ENCODE measurements at places on chromosomes 12 and 14.

GRCh38 chr14:52950410-52950897 lies 396 bp downstream of the FERMT2 start:
- DNase-seq: no peak

DNA sequence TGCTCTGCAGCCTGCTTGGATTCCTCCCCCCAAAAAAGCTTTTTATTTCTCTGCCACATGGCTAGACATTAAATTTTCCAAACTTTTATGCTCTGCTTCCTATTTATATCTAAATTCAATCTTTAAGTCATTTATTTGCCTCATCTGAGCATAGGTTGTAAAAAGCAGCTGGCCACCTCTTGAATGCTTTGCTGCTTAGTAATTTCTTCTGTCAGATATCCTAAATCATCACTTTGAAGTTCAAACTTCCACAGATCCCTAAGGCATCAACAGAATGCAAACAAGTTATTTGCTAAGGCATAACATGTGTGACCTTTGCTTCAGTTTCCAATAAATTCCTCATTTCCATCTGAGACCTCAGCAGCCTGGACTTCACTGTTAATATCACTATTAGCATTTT lies 209.6 kb downstream of the FSCB start:
- DNase-seq: no peak

DNA sequence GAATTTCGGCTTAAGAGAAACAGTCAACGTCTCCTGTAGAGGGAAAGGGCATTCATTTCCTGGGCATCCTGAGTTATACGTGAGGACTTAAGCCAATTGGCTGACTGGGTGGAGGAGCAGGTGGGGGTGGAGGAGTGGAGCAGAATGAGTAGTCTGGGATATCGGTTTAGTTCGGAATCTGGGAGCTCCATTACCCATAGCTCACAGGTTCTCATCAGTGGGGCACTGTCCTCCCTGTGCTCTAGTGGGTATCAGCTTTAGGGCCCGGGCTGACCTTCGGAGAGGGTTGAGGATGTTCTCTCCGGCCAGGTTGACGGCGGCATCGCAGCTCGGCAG lies 704 bp downstream of the SDR39U1 start:
- no peak for DNase-seq

DNA sequence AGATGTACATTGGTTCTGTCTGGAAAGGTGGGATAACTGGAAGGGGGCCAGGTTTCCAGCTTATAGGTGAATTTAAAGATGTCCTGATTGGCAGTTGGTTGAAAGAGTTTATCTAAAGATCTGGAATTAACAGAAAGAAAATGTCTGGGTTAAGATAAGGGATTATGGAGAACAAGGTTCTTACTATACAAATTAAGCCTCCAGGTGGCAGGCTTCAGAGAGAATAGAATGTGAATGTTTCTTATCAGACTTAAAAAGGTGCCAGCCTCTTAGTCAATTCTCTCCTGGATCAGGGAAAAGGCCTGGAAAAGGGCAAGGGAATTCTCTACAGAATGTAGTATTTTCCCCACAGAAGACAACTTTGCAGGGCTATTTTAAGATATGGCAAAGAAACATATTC lies 53.1 kb downstream of the CNTN1 start:
- DNase-seq: no peak

GRCh38 chr12:94187361-94187760 lies 39.0 kb downstream of the PLXNC1 start:
- no peak for DNase-seq

DNA sequence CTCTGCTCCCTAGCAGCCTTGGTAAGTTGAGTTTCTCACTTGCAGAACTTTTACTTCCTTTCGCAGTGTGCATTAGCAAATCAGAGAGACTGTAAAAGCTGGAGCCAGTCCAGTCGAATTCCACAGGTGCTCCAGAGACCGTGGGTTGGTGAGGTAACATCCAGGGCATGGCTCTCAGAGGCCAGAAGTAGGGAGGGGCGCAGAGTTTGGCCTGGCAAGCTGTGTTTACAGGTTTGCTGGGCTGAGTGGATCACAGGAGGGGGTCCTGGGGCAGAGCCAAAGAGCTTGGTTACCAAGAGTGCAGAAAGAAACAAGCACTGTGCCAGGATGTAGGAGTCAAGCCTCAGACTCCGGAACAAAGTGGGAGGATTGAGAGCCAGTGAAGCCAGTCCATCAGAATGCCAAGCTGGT lies 10.2 kb upstream of the BHLHE41 start:
- DNase-seq: no peak

DNA sequence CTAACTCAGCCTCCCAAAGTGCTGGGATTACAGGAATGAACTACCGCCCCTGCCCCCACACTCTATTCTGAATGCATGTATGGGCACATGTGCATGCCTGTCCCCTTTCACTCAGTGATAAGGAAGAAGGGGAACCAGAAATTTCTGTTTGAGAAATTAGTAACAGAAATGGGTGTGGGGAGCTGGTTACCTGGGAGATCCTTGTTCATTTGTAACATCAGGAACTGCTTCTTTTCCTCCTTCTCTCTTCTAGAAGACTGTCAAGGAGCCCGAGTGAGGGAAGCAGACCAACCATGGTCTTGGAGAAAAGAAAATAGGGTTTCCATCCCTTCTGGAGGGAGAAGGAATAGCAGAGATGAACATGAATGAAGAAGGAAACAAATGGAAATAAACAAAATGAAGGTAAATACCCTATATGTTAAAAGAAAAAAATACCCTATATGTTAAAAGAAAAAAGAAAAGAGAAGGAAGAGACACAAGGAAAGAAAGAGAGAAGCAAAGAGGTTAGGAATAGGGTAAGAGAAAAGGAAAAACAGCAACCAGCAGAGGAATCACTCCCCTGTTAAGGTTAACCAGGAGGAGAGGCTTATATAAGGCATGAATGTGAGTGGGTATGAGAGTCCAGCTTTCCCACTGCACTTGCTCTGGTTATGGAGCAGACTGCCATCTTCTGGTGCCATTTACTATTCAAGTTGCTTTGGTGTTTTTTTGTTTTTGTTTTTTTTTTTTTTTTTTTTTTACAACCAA lies 3.3 kb downstream of the PPP1R3E start:
- no peak for DNase-seq

GRCh38 chr14:61574514-61574807 lies 120.9 kb upstream of the HIF1A start:
- no peak for DNase-seq

DNA sequence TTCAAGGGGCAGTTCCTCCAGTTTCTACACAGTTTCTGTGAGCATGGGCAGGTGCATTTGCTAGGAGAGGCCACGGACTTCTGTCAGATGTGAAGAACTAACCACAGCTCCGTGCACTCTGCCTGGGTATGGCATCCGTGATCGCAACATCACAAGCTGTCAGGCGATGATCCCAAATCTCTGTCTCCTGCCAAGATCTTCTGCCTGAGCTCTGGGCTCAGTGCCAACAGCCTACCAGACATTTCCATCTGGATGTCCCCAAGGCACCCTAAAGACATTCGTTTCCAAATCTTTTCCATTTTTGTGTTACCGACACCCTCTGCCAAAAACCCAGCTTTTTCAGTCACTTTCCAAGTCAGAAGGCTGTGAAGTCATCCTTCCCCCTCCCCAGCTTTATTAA lies 292.1 kb downstream of the GLT1D1 start:
- DNase-seq: no peak

- DNase-seq: no peak
These were observed 203.0 kb downstream of the SNAPC1 start for GRCh38 chr14:61965030-61965745.

DNA sequence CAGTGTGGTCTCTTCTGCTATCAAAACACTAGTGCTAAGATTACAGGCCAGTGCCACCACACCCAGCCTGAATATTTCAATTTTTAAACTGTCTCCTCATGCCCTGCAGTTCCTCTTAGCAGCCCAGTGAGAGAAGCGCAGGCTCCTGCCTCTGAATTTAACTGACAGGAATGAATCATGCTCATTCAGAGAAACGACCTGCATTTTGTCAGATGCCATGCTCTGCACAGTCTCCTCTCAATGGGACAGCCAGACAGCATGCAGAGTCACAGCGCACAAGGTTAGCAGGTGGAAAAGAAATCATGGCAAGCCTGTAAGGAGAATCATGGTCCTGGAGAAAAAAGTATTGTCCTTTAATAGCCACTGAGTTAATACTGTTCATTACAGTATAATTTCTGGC lies 691.0 kb upstream of the SEL1L start:
- DNase-seq: no peak

GRCh38 chr12:106142591-106143261 lies 4.0 kb upstream of the NUAK1 start:
- DNase-seq: no peak

DNA sequence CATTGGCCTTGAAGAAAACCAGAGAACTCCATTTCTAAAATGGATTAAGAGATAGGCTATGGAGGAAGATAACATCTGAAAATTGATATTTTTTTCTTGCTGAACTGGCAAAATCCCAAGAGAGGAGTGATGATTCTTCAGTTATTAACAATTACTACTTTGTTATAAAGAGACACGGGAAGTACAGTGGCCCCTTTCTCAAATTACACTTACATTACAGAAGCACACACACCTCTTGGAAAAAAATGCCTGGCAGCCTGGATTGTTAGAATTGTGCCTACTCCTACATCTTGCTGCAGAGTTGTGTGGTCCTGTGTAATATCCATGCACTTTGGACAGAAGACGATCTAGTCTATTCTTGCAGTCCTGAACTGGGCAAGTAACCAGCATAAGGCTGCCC lies 71.7 kb downstream of the TGFB3 start:
- no peak for DNase-seq

DNA sequence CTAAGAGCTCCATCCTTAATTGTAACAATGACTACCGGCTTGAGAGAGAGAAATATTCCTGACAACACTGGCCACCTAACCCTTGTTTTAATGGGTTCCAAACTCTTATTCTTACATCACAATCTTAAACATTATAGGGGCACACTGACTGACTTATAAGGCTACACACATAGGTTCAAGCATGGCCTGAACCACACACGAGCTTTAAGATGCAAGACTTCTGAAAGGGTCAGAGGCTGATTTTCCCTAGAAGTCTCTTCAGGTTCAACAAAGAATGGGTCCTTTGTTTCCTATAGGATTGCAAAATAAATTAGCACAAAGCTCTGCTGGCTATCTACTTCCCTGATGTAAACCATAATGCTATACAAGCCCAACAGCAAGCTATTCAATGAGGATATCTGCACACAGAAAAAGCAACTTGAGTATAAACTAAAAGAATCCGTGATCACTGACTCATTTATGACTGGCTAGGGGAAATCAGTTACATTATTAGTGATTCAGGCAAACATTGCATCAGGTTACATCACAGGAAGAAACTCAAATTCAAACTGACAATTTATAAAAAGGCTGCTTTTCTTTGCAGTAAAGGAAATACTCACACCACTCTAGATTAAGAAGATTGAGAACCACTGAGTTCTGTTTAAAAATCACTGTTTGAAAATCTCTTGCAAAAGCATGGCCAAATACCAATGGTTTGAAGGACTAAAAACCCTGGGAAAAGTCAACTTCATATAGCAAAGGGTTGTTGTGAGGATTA lies 8.5 kb downstream of the BTG1 start:
- no peak for DNase-seq

- no peak for DNase-seq
These were observed at the start of gene TMEM63C for GRCh38 chr14:77181603-77182437. Gene TMEM63C, plus strand, starts transcription at chr14:77181798. Its CDS starts 37,016 bp downstream, at chr14:77218814.

GRCh38 chr12:27123642-27124041 lies 41.3 kb upstream of the C12orf71 start:
- DNase-seq: no peak

GRCh38 chr14:52131640-52132320 lies 62.9 kb upstream of the NID2 start:
- DNase-seq: peak; percentile 7

DNA sequence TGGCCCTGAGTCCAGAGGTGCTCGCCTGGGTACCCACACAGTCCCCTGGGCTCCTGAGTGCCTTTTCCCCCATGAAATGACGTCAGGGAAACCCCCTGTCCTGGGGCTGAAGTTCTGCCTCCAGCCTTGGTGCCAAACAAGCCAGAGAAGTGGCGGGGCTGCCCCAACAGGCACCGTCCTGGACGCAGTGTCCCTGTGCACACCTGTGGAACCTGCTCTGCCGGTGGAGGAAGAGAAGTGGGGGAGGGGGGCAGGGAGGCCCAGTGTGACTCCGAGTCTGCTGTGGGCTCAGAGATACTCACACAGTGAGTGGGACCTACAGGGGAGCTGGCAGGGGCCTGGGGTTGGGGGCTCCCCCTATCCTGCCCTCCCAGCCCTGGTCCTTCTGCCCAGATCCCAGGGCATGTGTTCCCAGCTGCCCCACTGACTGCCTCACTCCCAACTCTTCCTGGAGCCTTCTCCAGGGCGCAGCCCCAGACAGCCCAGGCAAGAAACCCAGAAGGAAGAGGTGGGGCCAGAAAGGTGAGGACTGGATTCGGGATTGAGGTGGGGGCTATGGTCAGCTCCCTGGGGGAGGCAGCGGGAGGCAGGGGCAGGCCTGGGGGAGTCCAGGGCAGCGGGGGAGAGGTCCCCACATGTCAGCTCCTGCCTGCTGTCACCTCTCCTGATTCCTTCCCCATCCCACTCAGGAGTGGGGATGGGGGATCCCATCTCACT lies 24.7 kb downstream of the CCDC85C start:
- no peak for DNase-seq

- DNase-seq: no peak
These were observed 62.8 kb downstream of the ANO4 start for GRCh38 chr12:100857418-100857817.

GRCh38 chr14:68982581-68982980 lies 3.5 kb upstream of the ACTN1 start:
- no peak for DNase-seq

- no peak for DNase-seq
These were observed 357.4 kb downstream of the TMEM117 start for GRCh38 chr12:44193281-44193680.

Data from stimulated activated CD8-positive, alpha-beta memory T cell treated with anti-CD3 and anti-CD28 coated beads, Interleukin-7, amount 100 ng/mL, for 1 hour (primary cell).